ENCODE measurements at places on chromosomes 16 and 17.

DNA sequence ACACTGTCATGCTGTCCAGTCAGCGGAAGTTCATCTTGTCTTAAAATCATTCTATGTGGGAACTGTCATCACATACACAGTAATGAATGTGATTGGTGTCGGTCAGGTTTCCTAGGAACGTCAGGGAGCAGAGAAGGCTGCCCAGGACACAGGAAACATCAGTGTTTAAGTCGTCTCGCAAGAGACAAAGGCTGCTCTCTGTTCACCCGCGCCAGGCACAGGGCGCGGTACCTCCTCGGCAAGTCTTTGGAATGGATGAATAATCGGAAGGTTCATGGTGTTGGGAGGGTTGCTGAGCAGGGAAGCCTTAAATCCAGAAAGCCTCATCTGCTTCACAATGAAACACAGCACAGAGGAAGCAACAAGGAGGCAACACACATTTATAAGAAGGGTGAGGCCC lies 148.2 kb downstream of the CPPED1 start:
- DNase-seq: no peak

GRCh38 chr16:12094537-12095265 lies 118.2 kb downstream of the SNX29 start:
- DNase-seq: peak; percentile 19

- DNase-seq: no peak
Observed at GRCh38 chr17:45666641-45667040, 117.5 kb upstream of the CRHR1 start.

GRCh38 chr17:2029911-2030778 lies at the start of gene DPH1:
Gene DPH1, plus strand, starts transcription at chr17:2030153. Its CDS starts 17 bp downstream, at chr17:2030170.
- DNase-seq: peak; percentile 91

DNA sequence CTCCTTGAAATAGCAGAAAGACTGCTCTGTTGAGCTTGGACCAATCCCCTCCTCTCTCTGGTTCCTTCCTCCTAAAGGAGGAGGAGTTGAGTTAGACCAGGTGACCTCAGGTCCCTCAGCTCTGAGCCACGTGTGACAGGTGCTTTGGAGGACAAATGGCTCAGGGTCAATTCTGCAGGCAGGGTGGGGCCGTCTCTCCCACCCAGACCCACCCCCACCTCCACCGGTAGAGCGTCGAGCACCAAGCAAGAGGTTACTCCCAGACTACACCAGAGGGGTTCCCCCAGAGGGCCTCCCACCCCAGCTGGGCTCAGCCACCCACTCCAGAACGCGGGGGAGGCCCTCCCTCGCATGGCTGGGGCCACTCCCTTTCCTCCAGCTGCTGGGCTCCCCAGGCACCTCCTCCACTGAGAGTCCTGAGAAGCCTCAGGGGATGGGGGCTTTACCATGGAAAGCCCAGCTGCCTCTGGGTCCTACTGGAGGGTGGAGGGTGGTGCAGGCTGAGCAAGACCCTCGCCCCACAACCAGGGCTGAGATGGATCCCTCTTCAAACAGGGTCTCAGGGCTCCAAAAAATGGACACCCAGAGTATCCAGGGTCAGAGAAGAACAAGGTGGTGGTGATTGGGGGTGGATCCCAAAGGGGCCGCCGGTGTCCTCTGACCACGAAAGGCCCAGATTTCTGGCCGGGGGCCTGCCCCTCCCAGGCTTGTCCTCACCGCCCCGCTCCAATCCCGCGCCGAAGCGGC lies 7.6 kb downstream of the MYO1C start:
- DNase-seq: no peak

- DNase-seq: no peak
Observed at GRCh38 chr16:71754652-71755051, 30.2 kb upstream of the PHLPP2 start.

GRCh38 chr17:27937025-27937546 lies 43.9 kb upstream of the LYRM9 start:
- DNase-seq: no peak

DNA sequence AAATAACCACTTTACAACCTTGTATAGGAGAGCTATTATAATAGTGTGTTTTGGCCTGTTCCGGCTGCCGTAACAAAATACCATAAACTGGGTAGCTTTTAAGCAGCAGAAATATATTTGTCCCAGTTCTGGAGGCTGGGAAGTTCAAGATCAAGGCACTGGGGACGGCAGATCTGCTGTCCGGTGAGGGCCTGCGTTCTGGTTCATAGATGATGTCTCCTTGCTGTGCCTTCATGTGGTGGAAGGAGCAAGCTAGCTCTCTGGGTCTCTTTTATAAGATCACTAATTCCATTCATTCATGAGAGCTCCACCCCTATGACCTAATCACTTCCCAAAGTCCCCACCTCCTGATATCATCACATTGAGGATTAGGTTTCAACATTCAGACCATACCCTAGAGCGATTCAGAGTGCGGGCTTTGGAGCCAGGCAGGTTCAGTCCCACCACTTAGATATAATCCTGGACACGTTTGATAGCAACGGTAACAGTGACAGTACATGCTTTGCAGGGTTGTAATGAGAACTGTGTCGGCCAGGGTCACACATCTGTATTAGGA lies 76.2 kb upstream of the ZFHX3 start:
- DNase-seq: no peak

DNA sequence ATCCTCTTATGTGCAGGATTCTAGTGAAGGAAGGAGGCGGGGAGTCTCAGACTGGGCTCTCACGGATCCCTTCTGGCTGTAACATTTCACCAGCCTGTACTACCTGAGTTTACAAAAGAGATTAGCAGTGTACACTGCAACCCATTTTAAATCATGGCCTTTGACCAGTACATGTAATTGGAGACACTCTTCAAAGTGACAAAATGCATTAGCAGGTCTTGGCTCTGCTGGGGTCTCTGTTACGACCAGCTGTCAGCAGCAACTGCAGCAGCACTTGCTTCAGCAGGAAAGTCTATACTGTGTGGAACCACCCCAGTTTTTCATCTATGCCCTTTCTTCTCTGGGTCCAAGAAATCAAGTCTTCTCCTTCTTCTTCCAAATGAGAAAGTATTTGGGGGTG lies 322.8 kb upstream of the ASIC2 start:
- DNase-seq: no peak

GRCh38 chr17:5893741-5894140 lies 176.4 kb upstream of the WSCD1 start:
- DNase-seq: no peak

- no peak for DNase-seq
Observed at GRCh38 chr17:7307686-7308624, 527 bp downstream of the EIF5A start.

GRCh38 chr17:79078476-79079190 lies 4.0 kb downstream of the ENGASE start:
- no peak for DNase-seq

- DNase-seq: no peak
Observed at GRCh38 chr17:59333836-59334235, 2.4 kb downstream of the YPEL2 start.

- no peak for DNase-seq
Observed at GRCh38 chr16:4520913-4521312, 17.7 kb downstream of the CDIP1 start.

DNA sequence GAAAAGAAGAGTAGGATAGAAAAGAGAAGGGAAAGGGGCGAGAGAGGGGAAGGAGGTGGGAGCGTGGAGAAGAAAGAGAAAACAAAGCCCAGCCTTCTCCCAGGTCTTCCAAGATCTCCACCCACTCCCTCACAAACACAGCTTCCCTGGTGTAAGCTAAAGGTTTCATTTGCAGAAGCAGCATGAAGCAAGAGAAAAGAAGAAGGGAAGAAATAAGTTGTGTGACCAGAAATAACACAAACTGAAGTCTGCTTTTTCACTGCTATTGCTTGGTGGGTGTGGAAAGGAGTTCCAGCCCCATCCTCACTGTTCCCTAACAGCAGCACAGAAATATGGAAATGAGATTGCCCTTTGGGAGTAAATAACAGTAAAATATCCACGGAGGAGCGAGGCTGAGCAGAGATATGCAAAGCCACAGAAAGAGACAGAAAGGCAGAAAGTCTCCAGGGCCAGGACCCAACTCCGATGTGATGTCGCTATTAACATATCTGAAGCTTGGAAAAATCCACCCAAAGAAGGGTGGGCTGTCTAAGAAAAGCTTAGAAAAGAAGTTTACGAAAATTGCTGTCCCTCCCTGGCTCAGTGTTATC lies 10.3 kb upstream of the GAS7 start:
- DNase-seq: no peak
